NCI-H510A treated with DMSO at 0.1 percent for 48 hours (cell line): ENCODE measurements at places on chromosomes 2 and 18.

- DNase-seq, result no peak
Measured at GRCh38 chr18:45284174-45284573, 331.1 kb upstream of the SLC14A2 start.

DNA sequence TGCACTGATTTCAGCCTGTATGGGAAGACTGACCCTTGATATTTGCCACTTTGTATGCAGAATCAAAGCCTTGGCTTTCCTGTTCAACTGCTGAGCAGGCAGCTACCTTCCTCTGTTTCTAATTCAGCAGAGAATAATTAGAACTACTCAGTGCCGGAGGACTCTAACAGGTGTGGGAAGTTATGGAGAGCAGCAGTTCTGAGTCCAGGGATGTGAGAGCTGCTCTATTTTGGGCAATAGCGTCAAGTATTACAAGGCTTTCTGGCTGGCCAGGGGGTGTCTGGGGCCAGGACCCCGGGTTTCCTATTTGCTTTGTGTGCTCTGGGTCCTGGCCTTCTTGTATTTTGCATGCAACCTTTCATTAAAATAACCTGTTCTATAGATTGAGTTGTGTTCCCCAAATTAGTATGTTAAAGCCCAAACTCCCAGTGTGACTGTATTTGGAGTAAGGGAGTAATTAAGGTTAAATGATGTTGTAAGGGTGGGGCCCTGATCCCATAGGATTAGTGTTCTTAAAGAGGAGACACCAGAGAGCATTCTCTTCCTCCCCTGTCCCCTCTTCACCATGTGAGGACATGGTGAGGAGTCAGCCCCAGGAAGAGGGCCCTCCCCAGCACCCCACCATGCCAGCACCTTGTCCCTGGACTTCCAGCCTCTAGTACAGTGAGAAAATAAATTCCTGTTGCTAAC, 5.6 kb upstream of the NTSR2 start:
- no peak for DNase-seq

DNA sequence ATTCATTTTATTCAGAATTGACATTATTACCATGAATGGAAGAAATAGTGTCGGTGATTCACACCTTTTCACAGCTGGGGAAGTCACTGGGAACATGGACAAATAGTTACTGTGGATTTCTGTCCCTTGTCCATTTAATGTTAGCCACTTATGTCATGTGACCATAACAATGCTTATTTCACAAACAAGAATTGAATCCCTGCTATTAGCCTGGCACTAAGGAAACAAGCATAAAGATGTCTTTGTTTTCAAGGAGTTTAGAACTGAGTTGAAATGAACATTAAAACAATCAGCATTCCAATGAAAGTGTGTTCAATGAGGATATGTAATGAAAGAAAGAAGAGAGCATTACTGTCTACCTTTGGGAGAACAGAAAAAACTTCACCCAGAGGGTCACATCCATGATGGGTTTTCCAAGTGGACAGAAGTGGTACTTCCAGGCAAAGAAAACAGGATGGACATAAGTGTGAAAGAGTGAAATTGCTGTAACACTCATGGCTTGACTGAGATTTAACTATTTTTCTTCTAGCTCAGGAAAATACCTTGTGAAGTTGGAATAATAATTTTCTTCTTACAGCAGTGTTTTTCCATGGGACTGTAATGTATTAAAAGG, 324.5 kb upstream of the UBE2E3 start:
- no peak for DNase-seq

DNA sequence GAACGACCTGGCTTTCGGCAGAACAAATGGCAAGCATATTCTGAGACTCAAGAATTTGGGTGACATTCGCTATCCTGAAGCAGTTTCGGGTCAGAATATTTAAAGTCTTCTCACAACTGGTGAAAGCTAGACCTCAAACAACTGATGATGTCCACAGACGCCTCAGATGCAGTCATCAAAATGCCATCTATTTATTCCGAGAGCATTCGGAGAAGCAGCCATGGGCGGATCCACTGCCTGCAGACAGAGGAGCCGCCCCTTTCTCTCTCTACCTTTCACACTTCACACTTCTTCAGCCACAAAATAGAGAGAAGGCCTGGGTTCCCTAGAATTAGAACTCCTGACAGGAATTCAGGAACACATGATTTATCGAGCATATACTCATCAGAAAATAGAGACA, 65.8 kb upstream of the CREB1 start:
- DNase-seq, result no peak

GRCh38 chr2:150441784-150442183, 45.7 kb downstream of the RND3 start:
- DNase-seq, result no peak

GRCh38 chr2:189347540-189347939, 93.7 kb upstream of the WDR75 start:
- peak; percentile 25 for DNase-seq

DNA sequence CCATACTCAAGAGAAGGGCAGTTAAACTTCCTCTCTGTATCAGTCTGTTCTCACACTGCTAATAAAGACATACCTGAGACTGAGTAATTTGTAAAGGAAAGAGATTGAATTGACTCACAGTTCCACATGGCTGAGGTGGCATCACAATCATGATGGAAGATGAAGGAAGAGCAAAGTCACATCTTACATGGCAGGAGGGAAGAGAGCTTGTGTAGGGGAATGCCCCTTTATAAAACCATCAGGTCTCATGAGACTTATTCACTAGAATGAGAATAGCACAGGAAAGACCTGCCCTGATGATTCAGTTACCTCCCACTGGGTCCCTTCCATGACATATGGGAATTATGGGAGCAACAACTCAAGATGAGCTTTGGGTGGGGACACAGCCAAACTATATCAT, 1.4 kb upstream of the IL36B start:
- DNase-seq, result no peak

DNA sequence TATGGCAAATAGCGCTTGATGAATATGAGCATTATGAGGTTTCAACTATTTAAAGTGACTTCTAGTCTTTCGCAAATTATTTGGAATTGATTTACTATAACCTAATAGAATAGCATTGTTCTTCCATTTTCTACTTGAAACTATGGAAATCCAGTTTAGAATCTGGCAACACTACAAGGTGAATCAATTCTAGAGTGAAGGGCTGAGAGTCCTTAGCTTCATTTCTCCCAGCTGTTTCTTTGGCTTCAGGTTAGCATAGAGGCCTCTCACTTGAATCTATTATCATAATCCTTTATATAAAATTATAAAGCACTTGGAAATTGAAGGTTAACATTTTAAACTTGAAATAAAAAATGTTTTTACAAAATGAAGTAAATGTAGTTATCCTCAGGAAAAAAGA, 318.8 kb downstream of the CCDC85A start:
- no peak for DNase-seq

DNA sequence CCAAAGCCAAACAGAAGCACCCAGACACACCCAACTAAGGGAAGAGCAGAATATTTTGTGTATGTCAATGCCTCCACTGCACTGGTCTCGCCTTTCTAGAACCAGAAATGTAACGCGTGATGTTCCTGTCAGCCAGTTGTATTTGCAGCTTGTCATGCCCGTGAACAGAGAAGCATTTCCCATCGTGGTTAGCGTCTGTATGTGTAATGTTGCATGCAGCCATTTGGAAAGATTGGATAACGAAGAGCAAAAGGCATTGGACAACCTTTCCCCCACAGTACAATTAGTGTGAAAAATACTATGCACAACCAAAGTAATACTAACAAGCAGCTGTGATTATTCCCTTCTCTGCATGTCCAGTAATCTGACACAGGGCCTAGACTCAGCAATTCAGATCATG, 140.5 kb downstream of the TMEM163 start:
- DNase-seq, result no peak

- no peak for DNase-seq
Measured at GRCh38 chr2:149132901-149133300, 94.4 kb downstream of the LYPD6B start.

- DNase-seq, result no peak
Measured at GRCh38 chr18:21205695-21206094, 36.3 kb upstream of the GREB1L start.

DNA sequence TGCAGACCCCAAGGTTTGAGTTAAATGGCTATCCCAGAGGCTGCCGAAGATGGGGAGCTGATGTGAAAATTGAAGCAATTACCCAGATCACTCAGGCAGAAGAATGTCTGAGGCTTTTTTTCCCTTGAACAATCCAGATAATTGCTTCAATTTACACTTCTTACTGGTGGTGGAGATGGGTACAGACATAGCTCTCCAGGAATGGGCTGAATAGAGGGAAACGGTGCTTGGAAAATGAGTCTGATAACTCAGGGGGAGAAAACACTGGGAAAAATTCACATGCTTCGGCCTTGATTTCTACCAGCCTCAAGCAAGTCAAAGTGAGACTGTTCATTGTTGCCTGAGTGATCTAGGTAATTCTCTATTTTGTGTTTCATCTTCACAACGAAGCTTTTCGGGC, 9.5 kb upstream of the KIF5C start:
- no peak for DNase-seq

DNA sequence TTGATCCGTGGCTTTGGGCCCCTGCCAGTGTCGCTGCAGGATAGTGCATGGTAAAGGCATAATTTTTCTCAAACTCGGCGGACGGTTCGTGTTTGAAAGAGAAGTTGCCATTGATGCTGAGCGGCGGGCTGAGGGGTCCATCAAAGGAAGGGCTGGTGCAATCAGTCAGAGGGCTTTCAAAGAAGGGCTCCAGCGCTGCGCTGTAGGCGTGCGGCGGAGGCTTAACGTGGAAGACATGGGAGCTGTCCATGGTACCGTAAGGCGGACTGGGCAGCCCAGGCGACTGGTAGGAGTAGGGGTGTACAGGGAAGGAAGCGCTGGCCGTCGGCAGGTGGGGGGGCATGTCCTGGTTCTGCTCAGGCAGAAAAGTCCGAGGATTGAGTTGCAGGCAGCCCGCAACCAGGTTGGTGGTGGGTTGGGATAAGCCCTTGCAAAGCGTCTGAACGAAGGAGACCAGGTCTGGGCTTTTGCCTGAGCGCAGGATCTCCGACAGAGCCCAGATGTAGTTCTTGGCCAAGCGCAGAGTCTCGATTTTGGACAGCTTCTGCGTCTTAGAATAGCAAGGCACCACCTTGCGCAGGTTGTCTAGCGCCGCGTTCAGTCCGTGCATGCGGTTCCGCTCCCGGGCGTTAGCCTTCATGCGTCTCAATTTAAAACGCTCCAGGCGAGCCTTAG, 2.3 kb downstream of the NEUROD1 start:
- no peak for DNase-seq

DNA sequence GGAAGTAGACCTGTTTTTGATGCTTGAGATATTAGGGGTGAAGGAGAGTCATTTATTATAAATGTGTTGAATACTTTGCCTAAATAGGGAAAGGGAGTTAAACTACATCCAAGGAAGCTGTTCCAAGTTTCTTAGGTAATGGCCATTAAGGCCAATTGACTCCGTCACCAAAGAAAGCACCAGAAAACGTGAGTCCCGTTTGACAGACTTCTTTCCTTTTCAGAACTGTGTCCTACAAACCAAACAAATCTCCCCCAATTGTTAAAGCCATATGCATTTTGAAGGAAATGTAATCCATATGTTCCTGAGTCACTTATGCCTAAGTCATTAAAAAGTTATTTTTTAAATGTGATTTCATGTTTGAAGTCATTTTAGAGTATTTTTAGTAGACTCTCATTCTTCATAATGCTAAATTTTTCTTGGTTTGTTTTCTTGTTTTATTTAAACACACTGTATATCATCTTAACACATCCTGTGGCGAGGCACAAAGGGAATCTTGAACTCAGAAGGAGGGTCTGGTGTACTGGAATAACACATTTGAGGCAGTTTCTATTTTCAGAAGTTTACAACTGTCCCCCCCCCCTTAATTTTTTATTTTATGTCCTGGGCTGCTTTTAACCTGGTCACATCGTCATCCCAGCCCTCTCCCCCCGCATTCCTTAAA, 133.7 kb downstream of the RHBDD1 start:
- no peak for DNase-seq

DNA sequence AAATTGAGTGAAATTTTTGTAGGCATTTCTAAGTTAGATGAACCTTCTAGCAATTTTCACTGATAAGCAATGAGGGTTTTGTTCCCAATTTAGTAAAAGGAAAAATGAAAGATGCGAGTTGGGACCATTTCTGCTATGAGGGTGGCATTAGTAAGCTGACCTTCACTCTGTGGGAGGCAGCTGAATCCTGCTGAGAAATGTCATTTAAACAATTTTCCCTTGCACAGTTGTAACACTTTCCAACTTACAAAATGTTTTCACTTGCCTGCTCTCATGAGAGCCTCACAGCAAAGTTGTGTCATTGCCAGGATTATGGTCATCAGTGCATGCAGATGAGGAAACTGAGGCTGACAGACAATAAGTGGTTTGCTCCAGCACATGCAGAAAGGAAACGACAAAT, 527.7 kb downstream of the TNS1 start:
- DNase-seq, result no peak

DNA sequence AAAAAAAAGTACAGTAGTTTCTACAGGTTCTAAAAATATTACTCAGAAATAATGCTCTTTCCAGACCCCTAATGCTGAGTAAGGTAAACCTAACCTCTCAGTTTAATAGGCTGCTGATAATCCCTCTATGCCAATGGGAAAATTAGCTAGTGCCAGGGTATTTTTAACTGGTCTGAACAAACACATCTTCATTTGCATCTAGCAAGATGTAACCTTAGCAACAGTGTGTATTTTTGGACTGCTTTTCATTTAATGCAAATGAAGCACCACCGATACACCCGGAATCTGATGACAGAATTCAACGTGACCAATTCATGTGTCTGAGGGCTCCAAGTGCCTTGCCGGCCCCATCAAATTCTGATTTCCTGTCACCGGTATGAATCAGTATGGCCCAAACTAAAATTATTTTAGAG, 47.4 kb upstream of the CYRIA start:
- no peak for DNase-seq

GRCh38 chr2:195967336-195967735, 101.3 kb downstream of the DNAH7 start:
- no peak for DNase-seq

DNA sequence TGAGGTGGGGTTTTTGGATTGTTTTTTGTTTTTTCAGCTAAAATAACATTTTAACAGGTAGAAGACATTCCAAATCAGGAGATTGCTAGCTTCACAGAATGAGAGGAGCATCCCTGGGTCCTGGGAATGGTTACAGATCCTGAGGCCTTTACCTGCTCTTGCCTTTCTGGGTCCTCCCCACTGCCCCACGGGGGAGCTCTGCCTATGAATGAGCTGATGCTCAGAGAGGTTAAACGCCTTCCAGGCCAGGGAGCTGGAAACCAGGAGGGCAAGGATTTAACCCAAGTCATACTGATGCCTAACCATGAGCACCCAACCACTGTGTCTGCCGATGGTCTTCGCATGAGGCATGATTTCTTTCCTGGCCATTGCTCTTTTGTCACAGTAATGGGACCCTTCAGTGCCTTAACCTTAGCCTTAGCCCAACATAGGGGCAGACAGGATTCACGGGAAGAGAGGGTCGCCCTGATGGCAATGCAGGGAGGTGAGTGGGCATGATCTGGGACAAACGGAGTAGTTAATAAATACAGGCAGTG, 16.1 kb downstream of the MOCOS start:
- DNase-seq, result no peak

DNA sequence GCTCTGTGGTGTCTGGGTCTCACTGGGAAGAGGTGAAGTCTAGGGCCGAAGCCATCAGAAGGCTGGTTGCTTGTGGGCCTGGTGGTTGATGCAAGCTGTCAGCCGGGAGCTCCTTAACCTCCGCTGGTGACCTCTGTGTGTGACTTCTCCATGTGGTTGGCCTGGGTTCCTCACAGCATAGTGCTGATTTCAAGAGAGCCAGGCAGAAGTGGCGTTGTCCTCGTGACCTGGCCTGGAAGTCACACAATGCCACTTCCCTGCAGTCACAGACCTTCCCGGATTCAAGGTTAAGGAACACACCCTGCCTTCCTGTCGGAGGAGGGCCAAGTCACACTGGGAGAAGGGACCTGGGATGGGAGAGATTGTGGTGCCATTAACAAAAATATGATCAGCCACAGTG, 303.7 kb upstream of the HS6ST1 start:
- DNase-seq, result no peak
